ENCODE measurements at places on chromosomes 16 and 17.

DNA sequence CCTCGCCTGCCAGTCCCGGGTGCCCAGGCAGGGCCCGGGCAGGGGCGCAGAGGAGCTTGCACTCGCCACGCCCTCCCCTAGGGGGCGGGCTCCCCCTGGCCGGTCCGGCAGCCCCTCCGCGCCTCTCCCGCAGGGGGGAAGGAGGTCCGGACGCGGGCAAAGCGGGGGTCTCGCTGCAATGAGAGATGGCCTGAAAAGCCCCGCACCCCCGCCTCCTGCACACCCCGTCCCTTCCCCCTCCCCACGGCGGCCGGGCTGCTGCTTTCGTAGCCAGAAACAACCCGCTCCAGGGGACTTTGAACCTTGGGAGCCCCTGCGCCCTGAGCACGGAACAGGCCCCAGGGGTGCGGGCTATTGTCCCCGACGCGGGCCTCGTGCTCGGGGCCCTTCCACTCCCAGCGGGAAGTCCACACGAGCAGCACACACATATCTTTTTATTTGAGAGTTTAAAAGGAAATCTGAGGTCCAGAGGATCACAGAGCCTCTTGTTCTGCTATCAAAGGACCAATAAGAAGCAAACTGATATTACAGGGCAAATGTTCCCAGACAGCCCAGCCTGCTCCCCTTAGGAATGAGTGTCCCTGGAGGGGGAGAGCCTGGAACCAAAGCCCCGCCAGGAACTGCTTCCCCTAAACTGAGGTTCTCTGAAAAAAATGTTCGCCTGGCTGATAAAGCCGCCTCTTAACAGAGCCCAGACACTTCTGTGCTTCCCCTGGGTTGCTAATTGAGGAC is 5.8 kb upstream of the CBX4 start:
- DNase-seq = no peak

DNA sequence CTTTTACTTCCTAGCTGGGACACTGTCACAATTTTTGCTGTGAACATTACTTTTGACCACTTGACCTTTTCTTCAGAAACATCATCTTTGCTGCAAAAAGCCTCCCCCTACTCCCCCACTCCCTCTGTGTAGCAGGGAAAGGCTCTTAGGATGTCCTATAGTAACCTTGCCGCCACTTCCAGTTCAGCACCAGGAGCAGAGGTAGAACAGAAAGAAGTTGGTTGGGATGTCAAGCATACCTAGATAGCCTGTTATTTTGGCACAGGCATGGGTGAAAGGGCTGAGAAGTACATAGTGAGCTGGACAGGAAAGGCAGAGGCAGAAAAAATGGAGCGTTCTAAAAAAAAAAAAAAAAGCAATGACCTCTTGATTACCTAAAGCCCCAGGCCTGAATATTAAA is 31.3 kb downstream of the SMIM36 start:
- no peak for DNase-seq

DNA sequence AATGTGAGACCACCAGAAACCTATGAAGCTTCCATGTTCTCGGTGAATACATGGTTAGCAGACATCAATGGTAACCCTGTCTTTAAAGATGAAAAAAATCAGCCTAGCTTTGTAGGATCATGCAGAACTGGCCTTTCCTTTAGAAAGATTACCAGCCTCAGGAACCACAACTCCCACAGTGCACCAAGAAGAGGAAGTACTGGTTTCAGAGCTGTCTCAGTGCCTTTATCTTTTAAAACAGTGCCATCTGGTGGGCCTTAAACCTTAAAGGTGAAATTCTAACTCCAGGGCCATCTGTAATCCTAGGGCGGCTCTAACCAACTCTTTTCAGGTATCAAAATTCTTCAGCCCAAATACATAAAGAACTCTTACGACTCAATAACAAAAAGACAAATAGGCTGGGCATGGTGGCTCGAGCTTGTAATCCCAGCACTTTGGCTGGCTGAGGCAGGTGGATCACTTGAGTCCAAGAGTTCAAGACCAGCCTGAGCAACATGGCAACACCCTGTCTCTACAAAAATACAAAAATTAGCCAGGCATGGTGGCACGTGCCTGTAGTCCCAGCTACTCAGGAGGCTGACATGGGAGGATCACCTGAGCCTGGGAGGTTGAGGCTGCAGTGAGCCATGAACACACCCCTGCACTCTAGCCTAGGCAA is 5.4 kb downstream of the ATPAF2 start:
- DNase-seq = peak; percentile 88

DNA sequence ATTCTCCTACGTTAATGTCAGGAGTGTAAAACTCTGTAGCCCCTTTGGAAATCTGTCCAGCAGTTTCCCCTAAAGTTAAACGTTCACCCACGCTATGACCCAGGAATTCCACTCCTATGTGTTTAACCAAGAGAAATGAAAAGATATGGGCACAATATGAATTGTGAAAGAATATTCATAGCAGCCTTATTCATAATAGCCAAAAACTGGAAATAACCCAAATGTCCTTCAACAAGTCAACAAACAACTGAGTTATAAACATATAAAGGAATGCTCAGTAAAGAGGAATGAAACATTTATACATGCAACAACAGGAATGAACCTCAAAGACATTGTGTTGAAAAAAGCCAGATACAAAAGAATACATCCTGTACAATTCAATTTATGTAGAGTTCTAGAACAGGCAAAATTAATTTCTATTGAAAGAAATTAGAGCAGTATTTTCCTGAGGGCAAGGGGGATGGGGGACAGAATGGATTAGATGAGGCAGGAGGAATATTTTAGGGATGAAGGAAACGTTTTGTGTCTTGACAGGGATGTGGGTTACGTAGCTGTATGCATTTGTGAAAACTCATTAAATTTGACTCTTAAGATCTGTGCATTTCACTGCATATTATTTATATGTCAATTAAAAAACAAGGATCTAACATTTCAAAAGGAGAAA is 286.7 kb upstream of the CDH5 start:
- DNase-seq = no peak

DNA sequence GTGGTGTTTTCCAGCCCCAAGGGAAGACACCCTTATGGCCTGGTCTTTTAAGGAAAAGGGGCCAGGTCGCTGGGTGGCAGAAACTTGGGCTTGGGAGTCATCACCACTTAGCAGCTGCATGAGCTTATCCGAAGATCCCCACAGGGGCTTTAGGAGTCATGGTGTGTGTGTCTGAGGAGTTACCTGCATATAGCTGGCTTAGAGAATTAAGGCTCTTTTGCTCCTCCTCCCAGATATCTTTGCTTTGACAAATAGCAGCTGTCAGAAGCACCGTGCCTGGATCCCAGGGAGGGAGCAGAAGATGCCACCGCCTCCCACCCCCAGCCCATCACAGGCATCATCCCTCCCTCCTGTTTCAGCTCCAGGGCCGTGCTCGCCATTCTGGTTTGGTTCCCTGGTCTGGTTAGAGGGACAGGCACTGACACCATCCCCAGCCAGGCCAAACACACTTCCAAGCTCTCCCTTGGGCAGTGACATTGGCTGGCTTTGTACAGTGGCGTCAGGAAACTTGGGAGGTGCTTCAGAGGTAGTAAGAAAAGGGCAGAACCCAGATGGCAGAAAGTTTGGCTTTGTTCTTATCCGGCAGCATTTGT is 17.4 kb downstream of the LDHD start:
- DNase-seq = no peak

GRCh38 chr17:41848788-41849187 is 11.2 kb downstream of the KLHL10 start:
- DNase-seq = no peak

DNA sequence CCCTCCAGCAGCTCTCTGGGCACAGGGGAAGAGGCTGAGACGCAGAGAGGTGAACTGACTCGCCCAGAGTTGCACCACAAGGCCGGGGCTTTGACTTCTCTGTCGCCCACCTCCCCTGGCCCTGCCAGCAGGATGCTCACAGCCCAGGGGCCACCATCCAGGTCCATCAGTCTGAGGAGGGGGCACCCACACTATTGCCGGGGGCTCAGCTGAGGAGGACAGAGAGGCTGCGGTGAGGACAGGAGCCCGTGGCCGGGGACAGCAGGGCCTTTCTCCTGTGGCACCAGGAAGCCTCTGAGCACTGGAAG is 32.6 kb downstream of the KDM8 start:
- no peak for DNase-seq

- no peak for DNase-seq
Measured at GRCh38 chr16:57192146-57192545, 6.0 kb downstream of the RSPRY1 start.

DNA sequence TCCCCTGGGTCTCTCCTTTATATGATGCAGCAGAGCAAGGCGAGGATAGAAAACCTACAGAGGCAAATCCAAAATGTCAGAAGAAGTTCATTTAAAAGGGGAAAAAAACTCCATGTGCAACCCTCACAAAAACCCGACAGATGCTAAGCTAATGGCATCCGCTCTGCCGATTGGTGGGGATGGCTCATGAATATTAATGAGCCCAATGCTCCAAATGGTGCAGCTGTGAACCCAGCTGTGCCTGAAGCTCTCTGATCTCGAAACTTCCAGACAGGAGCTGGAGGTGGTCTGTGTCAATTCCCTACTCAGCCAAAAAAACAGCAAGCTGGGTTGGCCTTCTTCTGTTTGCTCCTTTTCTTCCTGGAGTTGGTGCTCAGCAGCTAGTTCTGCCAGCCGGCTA is 15.5 kb downstream of the SNX11 start:
- DNase-seq = no peak

DNA sequence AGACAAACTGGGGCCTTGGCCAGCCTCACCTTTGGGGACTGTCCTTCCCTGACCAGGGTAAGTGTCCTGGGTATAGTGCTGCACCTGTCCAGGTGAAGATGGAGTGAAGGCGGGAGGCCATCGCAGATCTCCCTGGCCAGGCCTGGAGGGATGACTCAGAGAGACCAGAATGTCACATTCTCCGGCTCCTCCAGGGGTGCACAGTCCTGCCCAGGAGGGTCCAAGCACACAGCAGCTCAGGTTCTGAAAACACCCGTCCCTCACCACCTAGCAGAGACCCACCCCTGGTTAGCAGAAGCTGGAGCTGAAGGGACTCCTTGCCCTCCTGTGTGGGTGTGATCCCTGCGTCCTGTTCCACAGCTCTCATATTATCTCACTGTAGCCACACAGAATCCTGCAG is 21.9 kb downstream of the FA2H start:
- DNase-seq = no peak

- DNase-seq = no peak
Measured at GRCh38 chr17:17088541-17089525, 46.6 kb downstream of the MPRIP start.

DNA sequence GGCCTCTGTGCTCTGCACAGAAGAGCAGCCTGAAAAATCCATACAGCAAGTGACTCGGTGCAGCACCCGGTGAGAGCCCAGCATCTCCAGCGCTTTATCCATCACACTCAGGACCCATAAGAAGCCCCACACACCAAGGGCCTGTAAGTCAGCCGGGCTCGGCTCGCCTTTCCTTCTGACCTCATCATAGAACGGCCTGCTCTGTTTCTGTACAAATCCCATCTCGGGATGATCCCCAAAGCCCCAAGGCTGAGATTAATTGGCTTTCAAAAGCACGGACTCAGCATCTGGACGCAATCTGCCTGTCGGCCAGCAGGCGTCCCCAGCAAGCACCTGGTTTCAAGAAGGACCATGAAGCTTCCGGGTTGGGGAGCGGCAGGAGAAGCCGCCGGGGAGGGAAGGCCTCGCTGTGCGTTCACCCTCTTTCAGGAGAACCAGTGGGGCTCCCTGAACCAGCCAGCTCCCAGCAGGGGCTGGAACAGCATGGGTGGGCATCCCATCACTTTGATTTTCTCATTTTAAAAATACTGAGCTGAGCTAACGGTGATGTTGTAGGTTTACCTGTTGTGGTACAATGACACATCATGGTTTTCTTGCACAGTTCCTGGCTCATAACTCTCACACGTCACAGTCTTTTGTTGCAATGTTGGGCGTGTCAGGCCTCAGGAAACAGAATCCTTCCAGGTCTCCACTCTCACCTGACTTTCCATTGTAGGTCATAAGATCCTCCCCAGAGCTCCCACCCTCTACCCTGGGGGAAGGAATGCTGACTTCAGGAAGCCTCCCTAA is 6.7 kb downstream of the CCDC57 start:
- DNase-seq = peak; percentile 64

GRCh38 chr16:87505834-87506233 is 13.0 kb upstream of the ZCCHC14 start:
- DNase-seq = no peak

GRCh38 chr17:36602030-36602748 is 806 bp downstream of the MRM1 start:
- peak; percentile 7 for DNase-seq

DNA sequence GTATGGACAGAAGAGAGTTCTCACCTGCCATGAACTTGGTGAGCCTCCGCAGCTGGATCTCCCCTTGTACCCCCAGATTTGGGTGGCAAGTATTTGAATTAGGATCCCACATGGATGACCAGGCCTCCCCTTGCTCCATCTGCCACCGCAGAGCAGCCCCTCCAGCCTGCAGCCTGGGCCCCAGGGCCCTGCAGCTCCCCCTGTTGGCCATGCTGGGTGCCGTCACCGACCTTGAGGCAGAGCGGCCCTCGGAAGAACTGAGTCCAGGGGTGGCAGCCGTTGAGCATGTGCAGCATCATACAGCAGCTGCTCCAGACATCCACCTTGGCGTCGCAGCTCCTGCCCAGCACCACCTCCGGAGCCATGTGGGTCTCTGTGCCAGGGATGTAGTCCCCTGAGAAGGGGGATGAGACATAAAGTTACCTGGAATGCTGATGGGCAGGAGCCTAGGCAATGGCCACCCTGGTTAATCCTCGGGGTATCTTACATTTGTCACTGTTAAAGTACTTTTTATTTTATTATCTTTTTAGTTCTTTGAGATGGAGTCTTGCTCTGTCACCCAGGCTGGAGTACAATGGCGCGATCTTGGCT is 9.0 kb upstream of the SPATA32 start:
- no peak for DNase-seq

GRCh38 chr17:281365-281999 is 71.1 kb downstream of the RPH3AL start:
- no peak for DNase-seq

GRCh38 chr16:48565752-48566151 is 44.2 kb downstream of the N4BP1 start:
- DNase-seq = no peak

DNA sequence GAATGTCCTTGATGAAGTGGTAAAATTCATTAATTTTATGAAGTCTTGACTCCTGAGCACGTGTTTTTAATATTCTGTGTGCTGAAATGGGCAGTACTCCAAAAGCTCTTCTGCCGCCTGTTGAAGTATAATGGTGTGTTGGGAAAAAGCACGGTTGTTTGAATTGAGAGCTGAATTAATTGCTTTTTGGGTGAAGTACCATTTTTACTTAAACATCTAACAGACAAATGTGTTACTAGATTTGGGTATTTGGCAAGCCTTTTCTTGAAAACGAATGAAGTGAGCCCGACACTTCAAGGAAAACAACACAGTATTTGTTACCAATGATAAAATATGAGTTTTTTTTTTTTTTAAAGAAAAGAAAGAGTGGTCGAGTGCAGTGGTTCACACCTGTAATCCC is 22.5 kb downstream of the WWP2 start:
- peak; percentile 40 for DNase-seq

GRCh38 chr17:74465378-74466110 is 890 bp upstream of the CD300A start:
- DNase-seq = no peak

- DNase-seq = no peak
Measured at GRCh38 chr16:55372792-55373488, 48.9 kb downstream of the IRX6 start.

- no peak for DNase-seq
Measured at GRCh38 chr16:2038382-2039231, 9.0 kb downstream of the NTHL1 start.

Data from NCI-H1105 treated with DMSO at 0.1 percent for 48 hours (cell line).